Cerebellar cortex (tissue), 1 donor: ENCODE measurements at places on chromosomes 7 and 10.

- DNase-seq = no peak
Observed at GRCh38 chr10:15455456-15455855, 84.4 kb upstream of the FAM171A1 start.

GRCh38 chr10:102628451-102628911 is 15.8 kb upstream of the TRIM8 start:
- DNase-seq = peak; percentile 44

DNA sequence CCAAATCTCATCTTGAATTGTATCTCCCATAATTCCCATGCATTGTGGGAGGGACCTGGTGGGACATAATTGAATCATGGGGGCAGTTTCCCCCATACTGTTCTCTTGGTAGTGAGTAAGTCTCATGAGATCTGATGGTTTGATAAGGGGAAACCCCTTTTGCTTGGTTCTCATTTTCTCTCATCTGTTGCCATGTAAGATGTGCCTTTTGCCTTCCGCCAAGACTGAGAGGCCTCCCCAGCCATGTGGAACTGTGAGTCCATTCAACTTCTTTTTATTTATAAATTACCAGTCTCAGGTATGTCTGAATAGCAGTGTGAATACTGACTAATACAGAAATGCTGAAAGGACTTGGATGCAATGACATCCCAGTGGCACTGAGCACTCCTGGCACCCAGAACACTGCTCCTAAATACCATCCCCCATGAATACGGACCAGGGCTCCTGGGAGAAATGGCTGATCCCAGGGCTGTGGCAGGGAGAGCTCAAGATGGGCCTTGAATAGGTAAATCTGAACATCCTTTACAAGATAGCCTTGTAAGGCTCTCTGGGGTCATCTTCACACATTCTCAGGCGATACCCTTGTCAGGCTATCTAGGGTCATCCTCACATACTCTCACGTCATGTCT is 19.4 kb downstream of the ZFAND2A start:
- DNase-seq = no peak

GRCh38 chr7:50621973-50622490 is 56.8 kb upstream of the DDC start:
- DNase-seq = no peak

DNA sequence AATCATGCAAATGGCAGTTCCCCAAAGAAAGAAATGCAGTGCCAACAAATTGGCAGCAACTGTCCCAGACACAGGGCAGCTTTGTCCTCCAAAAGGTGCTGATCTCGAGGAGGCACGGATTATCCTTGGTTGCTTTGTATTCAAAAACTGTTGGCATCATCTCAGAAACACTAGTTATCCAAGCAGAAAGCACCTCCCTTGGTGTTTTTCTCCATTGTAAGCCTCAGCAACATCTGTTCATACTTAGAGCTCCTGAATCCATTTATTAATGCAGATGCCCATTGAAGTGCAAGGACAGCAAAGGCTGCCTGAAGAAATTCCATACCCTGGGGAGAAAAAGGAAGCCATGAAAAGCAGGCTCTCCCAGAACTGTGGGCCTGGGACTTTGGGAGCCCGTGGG is 1.1 kb upstream of the NPS start:
- no peak for DNase-seq

DNA sequence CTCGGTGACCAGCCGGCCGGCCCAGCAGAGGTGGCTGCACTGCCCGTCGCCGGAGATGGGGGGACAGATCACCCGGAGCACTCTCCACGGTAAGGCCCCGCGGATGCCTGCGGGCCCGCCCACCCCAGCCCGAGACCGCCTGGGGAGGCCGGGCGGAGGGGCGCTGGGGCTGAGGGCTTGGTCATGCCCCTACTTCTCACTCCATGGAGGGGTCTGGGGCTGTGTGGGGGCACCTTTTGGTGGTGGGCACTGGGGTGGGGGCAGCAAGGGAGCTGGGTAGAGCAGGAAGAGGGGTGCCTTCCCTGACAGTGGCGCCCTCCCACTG is 61.8 kb downstream of the NEURL1 start:
- no peak for DNase-seq

GRCh38 chr10:89651916-89652573 is 7.0 kb upstream of the PANK1 start:
- DNase-seq = no peak

DNA sequence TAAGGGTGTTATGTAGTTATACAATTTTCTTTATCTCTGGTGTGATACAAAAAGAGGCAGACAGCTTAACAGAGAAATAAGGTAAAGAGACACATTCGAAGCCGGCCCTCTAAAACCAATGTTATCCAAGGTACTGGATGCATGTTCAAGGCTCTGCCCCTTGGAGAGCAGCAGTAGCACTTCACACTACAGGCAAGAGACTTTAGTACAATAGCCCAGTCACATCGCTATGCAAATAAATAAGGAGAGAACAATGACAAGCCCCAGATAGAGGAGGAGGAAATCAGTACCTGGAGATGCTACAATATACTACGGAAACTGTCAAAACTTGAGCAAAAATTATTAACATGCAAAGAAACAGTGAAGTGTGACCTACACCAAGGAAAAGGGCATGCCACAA is 111.1 kb downstream of the ITGB1 start:
- no peak for DNase-seq

- DNase-seq = no peak
Observed at GRCh38 chr7:68725843-68726785, 872.2 kb upstream of the AUTS2 start.

GRCh38 chr10:33125522-33126517 is 167.8 kb upstream of the ITGB1 start:
- DNase-seq = no peak

DNA sequence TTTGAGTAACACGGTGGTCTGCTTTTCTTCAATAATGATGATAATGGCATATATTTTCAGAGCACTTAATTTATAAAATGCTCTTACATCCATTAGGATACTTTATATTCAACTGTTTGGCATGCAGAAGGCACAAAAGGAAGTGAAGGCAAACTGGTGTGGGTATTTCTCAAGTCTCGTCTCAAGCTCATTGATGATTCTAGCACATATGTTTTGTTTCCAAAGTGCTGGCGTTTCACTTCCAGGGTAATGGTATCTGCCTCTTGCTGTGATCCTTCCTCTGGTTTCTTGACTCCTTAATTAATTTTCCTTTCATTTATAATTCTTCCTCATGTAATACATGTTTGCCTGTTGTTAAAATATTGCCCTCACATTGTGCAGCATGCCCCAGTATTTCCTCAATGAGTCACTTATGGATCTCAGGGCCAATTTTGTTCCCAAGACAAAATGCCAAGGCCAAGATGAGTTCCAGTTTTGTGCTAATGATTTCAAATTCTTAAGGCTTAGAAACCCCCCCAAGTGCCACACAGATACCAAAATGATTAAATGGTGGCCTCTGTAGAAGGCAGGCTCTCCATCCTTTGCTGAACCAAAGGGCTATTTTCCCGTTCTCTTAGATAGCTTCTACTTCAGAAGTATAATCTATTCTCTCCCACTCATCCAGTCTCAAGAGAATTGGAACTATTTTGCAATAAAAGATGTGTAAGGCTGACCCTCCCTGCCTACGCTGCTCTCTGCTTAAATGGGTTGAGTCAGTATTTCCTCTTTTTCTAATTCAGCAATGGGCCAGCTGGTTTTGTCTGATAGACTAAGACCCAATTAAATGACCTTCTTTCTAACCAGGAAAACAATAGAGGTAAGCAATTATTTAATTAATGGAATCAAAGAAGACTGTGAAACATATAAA is 171.2 kb downstream of the ZNF365 start:
- DNase-seq = no peak

DNA sequence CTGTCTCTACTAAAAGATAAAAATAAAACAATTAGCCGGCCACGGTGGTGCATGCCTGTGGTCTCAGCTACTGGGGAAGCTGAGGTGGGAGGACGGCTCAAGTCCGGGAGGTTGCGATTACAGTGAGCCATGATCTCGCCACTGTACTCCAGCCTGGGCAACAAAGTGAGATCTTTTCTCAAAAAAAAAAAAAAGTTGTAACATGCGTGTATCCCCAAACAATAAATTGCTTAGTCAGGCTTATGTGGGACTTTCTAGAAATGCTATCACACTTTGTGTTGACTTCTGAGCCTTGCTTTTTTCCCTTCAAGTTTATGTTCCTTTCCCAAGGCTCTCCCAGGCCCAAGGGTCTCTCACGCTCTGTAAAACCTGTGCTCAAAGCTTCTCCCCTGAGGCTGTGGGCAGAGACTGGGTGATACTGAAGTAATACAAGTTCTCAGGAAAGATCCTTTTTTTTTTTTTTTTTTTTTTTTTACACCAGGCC is 88.0 kb upstream of the TNS3 start:
- DNase-seq = no peak

- DNase-seq = no peak
Observed at GRCh38 chr7:93558705-93559614, 15.6 kb downstream of the CALCR start.

GRCh38 chr7:23183279-23184012 is 1.6 kb downstream of the NUP42 start:
- DNase-seq = no peak

GRCh38 chr10:29992914-29993313 is 66.5 kb downstream of the JCAD start:
- no peak for DNase-seq

DNA sequence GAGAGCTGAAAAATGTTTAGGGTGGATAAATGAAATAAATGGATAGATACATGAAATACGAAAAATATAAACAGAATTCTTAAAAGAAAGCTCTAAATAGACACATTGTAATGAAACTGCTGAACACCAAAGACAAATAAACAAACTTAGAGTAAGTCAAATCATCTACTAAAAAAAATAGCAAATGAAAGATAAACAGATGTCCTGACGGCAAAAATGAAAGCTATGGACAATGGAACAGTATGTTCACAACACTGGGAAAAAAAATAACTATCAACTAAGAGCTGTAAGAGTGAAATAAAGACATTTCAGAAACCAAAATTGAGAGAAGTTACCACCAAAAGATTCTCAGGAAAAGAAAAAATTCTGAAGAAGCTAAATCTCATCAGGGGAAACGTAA is 106.1 kb downstream of the SGMS1 start:
- DNase-seq = no peak

DNA sequence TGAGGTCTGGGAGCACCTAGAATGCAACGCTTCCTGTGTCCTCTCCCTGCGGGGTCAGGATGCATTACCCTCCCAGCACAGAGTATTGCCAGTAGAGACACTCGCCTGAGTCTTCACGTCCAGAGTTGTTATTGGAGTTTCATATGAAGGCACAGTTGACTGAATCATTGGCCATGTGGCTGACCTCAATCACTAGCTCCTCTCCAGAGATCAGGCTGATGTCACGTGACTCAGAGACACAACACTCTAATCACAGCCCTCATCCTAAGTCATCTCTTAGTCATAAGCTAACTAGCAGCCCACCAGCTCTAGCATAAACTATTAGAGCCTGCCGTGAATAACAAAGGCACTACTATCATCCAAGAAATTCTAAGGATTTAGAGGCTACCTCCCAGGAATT is 107.8 kb downstream of the HECW1 start:
- DNase-seq = no peak

GRCh38 chr10:71266147-71266917 is 52.7 kb upstream of the SLC29A3 start:
- no peak for DNase-seq

GRCh38 chr10:18539335-18539734 is 112.1 kb downstream of the NSUN6 start:
- DNase-seq = no peak

DNA sequence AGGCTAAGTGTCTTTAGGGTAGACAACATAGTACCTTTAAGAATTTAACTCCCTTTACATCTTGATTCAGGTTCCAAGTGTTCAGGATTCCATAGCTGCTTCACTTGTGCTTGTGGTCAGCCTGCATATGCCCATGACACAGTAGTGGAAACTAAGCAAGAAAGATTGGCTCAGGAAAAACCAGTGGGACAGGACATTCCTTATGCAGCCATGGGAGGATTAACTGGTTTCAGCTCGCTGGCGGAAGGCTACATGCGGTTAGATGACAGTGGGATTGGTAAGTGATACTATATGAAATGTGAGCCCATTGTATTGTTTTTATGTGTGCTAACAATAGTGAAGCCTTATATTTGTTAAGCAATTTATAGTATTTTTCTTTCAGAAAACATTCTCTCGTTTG is 11.3 kb downstream of the FAM221A start:
- no peak for DNase-seq

- no peak for DNase-seq
Observed at GRCh38 chr7:82839555-82839954, 323.1 kb downstream of the PCLO start.

GRCh38 chr7:1950452-1951158 is 280.5 kb downstream of the ELFN1 start:
- no peak for DNase-seq

- peak; percentile 54 for DNase-seq
Observed at GRCh38 chr7:2399848-2400587, 3.4 kb upstream of the CHST12 start.

DNA sequence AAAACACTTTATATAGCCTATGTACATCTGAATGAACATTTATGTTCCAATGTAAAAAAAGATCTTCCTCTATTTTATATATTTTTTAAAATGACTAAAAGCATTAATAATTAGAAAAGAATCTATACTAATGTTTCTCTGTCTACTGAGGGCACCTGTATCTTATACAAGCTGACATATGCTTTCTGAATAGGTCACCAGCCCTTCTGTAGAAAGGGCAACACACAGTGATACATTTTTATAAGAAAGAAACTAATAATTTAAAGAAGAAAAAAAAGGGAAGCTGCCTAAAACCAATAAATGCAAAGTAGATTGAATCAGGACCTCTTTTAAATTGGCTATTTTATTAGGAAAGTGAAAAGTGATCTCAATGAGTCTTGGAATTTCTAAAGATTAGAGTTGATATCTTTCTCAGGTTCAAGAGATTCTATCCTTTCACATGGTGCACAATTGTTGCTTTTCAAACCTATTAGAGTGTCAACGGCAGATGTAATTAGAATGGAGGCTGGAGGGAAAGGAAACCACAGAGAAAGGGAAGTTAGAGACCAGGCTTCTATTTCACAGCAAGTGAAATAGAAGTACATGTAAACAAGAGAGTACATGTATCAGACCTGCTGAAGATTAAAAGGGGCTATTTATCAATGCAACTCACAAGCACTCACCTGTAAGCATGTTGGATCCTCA is 6.3 kb downstream of the MTPN start:
- DNase-seq = no peak

DNA sequence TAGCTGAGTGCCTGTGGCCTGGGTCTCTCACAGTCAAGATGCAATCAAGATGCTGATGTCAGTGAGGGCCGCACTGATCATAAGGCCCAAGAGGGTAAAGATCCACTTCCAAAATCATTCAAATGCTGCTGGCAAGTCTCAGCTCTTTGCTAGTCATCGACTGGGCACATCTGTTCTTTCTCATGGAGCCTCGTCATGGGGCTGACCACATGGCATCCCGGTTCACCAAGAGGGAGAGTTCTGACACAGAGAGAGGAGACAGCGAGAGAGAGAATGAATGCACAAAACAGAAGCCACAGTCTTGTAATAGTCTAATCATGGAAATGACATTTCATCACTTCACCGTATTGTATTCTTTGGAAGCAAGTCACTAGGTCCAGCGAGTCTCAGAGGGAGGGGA is 1067.5 kb upstream of the C7orf33 start:
- no peak for DNase-seq

GRCh38 chr10:129605986-129606518 is 139.0 kb downstream of the MGMT start:
- DNase-seq = no peak

GRCh38 chr7:13321316-13321715 is 633.9 kb downstream of the ARL4A start:
- DNase-seq = peak; percentile 28

GRCh38 chr7:141701489-141702046 is 398 bp downstream of the DENND11 start:
- peak; percentile 29 for DNase-seq

- DNase-seq = no peak
Observed at GRCh38 chr10:68172324-68172723, 59.6 kb downstream of the ATOH7 start.

- DNase-seq = no peak
Observed at GRCh38 chr10:93993414-93993781, 333 bp upstream of the PLCE1 start.
